NCI-H1930 (cell line): ENCODE measurements at places on chromosomes 2 and 18.

- DNase-seq, result no peak
Observed at GRCh38 chr2:181356526-181357130, 100.6 kb upstream of the ITGA4 start.

GRCh38 chr18:35352283-35352682 lies 8.1 kb upstream of the ZNF24 start:
- no peak for DNase-seq

GRCh38 chr18:62071071-62071470 lies 115.8 kb downstream of the PIGN start:
- no peak for DNase-seq

DNA sequence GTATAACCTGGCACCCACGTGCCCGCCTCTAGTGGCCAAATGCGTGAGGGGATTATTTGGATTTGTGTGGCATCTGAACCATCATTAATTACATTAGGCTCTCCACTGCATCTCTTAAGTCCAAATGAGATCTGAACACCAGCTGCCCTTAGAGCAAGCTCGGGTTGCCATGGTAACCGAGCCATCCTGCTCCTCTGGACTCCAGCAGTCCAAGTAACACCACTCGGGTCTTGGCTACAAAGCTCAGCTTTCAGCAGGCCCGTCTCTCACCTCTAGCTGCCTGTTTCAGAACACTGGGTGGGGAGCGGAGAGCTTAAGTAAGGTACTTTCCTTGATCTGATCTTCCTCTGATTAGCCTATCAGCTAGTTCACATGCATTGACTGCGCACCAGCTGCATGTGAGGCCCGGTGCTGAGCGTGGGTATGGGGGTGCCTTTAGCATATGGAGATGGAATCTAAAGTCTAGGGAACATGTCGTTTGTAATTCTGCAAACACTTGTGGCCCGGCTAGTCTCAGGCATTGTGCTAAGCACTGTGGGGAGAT lies 14.1 kb upstream of the CYS1 start:
- DNase-seq, result no peak

- no peak for DNase-seq
Observed at GRCh38 chr2:161283926-161284325, 24.3 kb upstream of the PSMD14 start.

DNA sequence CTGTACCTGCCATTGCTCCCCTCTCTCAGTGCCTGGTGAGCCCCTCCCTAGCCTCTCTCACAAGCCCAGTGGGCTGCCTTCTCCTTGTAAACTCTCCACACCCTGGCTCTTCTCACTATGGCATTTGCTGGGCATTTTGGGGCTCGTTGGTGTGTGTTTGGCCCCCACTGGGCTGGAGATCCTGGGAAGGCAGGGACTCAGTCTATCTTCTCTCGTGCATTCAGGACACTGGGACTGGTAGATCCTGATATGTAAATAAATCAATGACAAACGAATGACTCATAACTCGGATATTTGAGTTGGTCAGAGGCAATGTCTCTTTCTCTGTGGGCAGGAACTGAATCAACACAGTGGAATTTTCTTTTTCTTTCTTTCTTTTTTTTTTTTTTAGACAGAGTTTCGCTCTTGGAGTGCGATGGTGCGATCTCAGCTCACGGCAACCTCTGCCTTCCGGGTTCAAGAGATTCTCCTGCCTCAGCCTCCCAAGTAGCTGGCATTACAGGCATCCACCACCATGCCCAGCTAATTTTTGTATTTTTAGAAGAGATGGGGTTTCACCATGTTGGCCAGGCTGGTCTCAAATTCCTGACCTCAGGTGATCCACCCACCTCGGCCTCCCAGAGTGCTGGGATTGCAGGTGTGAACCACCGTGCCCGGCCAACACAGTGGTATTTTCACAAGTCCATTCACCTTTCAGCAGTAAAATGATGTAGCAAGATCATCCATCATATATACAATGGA lies 144.6 kb upstream of the SPRED2 start:
- DNase-seq, result no peak

DNA sequence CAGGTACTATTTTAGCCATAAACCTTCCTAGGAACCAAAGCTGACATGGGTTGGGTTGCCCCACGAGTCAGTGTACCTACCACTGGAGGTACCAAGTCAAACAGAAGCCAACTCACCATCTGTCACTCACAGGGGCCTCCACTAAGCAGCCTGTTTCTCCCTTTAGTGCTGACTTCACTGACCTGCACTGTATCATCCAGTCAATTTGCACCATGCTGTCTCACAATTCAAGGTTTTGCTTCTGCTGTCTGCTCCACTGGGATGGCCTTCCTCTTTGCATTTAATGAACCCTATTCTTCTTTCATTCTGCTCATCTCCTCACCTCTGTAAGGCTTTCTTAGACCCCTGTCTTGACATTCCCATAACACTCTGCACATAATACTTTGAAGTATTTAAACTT lies 47.2 kb downstream of the EIF2AK3 start:
- DNase-seq, result no peak
